Breast epithelium (tissue), 4 donors: ENCODE measurements at places on chromosomes 12 and 14. TPM values are rescaled to one million over a fixed set of nuclear protein-coding genes. Genes with fewer than 3 reads are reported as not detected.

- H3K4me1 ChIP-seq = no peaks in the 10 kb centered on the region
- no peak overlapping the region for H3K4me3 ChIP-seq
- H3K36me3 ChIP-seq = no peaks in the 10 kb centered on the region
- H3K27ac ChIP-seq = no peak overlapping the region
These were observed 16.9 kb upstream of the AICDA start for GRCh38 chr12:8629486-8630033.

- H3K4me1 ChIP-seq = no peaks in the 10 kb centered on the region
- H3K36me3 ChIP-seq = no peaks in the 10 kb centered on the region
These were observed 184.0 kb downstream of the MSRB3 start for GRCh38 chr12:65462484-65462883.

DNA sequence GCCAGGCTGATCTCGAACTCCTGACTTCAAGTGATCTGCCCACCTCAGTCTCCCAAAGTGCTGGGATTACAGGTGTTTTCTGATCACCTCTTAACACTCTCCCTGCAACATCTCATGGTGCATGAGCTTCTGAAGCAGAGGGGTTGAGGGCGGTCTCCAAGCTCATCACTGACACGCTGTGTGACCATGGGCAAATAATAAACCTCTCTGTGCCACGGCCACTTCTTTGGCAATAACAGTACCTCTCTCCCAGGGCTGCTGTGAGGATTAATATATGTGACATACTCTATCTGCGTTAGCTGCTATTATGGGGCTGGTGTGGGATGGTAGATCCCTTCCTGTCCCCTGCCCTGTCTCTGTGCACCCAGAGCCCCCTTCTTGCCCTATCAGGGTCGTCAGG lies 62.9 kb upstream of the LHX5 start:
- DNase-seq = no peak
- no peak overlapping the region for H3K27ac ChIP-seq
- no peaks in the 10 kb centered on the region for H3K4me1 ChIP-seq
- H3K36me3 ChIP-seq = no peaks in the 10 kb centered on the region

- H3K27ac ChIP-seq = no peak overlapping the region
- no peaks in the 10 kb centered on the region for H3K4me1 ChIP-seq
- no peak for DNase-seq
- H3K4me3 ChIP-seq = no peak overlapping the region
These were observed 226.7 kb downstream of the GXYLT1 start for GRCh38 chr12:41917938-41918341.

GRCh38 chr12:77584860-77585259 lies 245.8 kb upstream of the NAV3 start:
- no peaks in the 10 kb centered on the region for H3K36me3 ChIP-seq
- no peak overlapping the region for H3K4me3 ChIP-seq
- H3K27me3 ChIP-seq = no peaks in the 10 kb centered on the region
- H3K27ac ChIP-seq = no peak overlapping the region
- no peaks in the 10 kb centered on the region for H3K4me1 ChIP-seq
- DNase-seq = no peak

DNA sequence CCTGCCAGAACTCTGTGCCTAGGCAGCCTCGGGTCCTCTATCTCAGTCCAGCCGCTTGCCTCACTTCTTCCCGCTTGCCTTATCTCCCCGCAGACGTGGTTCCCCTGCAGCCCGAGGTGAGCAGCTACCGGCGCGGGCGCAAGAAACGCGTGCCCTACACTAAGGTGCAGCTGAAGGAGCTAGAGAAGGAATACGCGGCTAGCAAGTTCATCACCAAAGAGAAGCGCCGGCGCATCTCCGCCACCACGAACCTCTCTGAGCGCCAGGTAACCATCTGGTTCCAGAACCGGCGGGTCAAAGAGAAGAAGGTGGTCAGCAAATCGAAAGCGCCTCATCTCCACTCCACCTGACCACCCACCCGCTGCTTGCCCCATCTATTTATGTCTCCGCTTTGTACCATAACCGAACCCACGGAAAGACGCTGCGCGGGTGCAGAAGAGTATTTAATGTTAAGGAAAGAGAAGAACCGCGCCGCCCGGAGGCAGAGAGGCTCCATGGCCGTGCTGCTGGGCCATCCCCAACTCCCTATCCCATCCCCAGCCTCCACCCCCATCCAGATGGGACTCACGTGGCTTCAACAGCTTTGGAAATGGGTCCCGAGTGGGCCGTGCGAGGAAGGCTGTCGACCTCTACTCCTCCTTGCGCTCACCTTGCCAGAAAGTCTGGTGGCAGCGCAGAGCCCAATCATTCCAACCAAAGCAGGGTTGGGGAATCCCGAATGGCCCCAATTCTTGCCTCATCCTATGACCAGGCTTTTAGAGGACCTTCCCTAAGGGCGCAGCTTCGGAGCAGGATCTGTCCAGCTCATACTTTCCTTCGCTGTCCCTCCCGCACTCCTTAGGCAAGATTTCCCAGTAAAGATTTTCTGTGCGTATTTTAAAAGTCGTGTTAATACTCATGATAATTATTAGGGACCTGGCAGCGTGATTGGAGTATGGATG lies 6.5 kb downstream of the HOXC13 start:
- no peak overlapping the region for H3K4me3 ChIP-seq
- H3K27ac ChIP-seq = no peak overlapping the region
- no peak for DNase-seq
- H3K27me3 ChIP-seq = peaks cover 90% of the 10 kb centered on the region
- no peaks in the 10 kb centered on the region for H3K36me3 ChIP-seq

- H3K4me3 ChIP-seq = peak overlapping the region; percentile 14
- no peaks in the 10 kb centered on the region for H3K27me3 ChIP-seq
- H3K36me3 ChIP-seq = no peaks in the 10 kb centered on the region
These were observed 33.2 kb upstream of the PPP1R13B start for GRCh38 chr14:103880348-103881267.

DNA sequence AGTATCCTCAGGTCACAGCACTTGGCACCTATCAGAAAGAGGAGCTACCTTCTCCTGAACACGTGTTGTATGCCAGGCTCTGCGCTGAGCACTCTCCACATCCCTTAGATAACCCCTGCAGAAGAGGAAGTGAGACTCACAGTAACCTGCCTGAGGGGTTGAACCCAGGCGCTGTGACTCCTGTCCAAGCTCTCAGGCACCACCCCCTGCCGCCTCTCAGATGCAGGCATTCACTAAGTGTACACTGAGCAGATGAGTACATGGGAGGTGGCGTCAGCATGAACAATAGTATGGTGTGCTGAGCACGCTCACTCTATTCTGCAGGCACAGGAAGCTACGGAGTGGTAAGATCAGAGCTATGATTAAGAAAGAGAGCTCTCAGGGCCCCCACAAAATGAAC lies 21.0 kb upstream of the RIC8B start:
- no peaks in the 10 kb centered on the region for H3K27me3 ChIP-seq
- no peak overlapping the region for H3K4me3 ChIP-seq
- no peaks in the 10 kb centered on the region for H3K4me1 ChIP-seq
- no peak for DNase-seq
- no peaks in the 10 kb centered on the region for H3K36me3 ChIP-seq
- no peak overlapping the region for H3K27ac ChIP-seq

- DNase-seq = no peak
- no peak overlapping the region for H3K4me3 ChIP-seq
- no peak overlapping the region for H3K27ac ChIP-seq
- no peaks in the 10 kb centered on the region for H3K27me3 ChIP-seq
These were observed 486.3 kb downstream of the LRIG3 start for GRCh38 chr12:58433959-58434358.

- no peaks in the 10 kb centered on the region for H3K4me1 ChIP-seq
- H3K27ac ChIP-seq = no peak overlapping the region
- no peaks in the 10 kb centered on the region for H3K27me3 ChIP-seq
- H3K4me3 ChIP-seq = no peak overlapping the region
- no peaks in the 10 kb centered on the region for H3K36me3 ChIP-seq
- no peak for DNase-seq
These were observed 249.1 kb upstream of the PPFIA2 start for GRCh38 chr12:82008251-82008650.

DNA sequence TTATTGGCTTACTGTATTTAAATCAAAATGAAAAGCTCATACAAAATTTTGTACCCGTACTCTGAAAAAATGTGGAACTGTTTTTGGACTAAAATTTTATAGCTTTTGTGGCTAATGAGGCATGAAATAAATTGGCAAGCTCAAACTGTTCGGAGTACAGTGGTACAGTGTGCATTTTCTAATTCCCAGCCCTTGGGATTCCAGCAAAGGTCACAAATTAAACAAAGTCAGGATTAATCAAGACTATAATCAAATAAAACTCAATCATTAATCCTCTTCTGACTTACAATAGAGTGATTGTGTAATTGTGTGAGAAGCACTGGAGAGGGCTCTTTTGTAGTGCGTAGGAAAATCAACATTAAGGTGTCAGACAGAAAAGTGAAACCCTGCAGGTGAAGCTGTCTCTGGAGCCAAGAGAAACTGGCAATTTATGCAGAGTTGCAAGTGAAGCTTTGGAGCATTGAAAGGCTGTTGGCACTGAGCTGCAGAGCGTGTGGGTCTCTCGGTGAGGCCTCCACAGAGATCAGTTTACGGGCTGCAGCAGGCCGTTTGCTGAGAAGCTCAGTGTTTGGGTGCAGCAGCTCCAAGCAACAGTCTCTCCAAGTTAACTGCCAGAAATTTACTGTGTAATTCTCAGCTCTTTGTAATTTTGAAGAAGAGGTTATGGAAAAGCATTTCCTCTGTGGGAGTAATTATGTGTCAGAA lies 275.9 kb downstream of the FBXL14 start:
- peak overlapping the region; percentile 22 for H3K27ac ChIP-seq
- no peaks in the 10 kb centered on the region for H3K27me3 ChIP-seq
- peak overlapping the region; percentile 4 for H3K4me3 ChIP-seq
- H3K4me1 ChIP-seq = no peaks in the 10 kb centered on the region

DNA sequence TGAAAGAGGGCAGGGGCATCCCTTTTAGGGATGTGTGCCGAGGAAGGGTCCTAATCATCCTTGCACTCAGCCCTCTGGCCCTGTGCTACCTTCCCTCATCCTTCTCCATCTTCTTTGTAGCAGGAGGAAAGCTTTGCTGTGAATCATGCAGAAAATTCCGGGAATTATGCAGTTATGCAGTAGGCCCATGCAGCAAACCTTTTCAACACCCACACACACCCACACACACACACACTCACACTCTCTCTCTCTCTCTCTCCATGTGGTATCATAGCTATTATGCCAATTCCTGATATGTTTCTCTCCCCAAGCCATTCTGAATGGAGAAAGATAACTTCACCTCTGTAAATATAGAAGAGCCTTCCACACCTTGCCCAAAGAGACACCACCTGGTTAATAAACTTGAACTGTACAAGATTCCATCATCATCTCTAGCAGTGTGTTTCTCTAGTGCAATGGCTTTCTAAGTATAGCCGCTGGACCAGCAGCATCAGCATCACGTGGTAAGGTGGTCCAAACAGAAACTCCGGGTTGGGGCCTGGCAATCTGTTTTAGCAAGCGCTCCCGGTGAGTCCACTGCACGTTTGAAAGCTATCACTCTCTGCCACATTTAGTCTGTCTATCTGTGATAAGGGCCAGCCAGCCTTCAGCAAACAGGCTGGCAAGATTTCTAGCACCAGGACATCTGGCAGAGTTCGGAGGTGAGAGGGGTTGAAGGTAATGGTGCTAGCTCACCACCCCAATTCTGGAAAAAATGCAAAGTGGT lies 57.6 kb downstream of the MDM2 start:
- no peaks in the 10 kb centered on the region for H3K4me1 ChIP-seq
- no peaks in the 10 kb centered on the region for H3K36me3 ChIP-seq
- no peak overlapping the region for H3K27ac ChIP-seq
- no peak overlapping the region for H3K4me3 ChIP-seq
- no peaks in the 10 kb centered on the region for H3K27me3 ChIP-seq
- no peak for DNase-seq

- H3K4me3 ChIP-seq = no peak overlapping the region
- H3K4me1 ChIP-seq = no peaks in the 10 kb centered on the region
- no peaks in the 10 kb centered on the region for H3K36me3 ChIP-seq
These were observed 25.4 kb downstream of the RTRAF start for GRCh38 chr14:52014601-52015267.

DNA sequence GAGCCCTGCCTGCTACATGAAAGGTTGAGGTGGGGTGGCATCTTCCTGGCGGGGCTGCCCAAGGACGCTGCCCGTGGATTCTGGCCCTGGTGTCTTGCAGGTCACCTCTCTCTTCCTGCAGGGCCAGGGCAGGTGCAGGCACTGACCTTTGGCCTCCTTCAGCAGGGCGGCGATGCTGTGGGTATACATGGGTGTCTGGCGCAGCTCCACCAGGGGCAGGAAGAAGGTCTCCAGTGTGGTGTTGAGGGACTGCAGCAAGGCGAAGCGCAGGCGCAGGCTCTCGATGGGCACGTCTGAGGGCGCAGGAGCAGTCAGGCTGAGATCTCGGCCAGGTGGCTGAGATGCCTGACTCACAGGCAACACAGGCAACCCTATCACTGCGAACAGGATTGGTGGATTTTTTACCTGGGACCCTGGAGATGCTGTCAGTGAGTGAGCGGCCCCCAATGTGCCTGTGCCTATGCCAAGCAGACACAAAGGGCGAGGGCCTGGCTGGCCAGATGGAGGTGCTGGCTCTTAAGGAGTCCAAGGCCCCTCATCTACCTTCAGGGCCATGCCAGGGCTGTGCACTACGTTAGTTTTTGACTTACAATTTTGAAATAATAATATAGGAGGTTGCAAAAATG lies 45.7 kb downstream of the TRAFD1 start:
- H3K27ac ChIP-seq = no peak overlapping the region
- H3K36me3 ChIP-seq = peaks cover 5% of the 10 kb centered on the region
- H3K27me3 ChIP-seq = no peaks in the 10 kb centered on the region
- no peaks in the 10 kb centered on the region for H3K4me1 ChIP-seq

- no peak for DNase-seq
- H3K27me3 ChIP-seq = no peaks in the 10 kb centered on the region
- no peak overlapping the region for H3K4me3 ChIP-seq
These were observed 140.1 kb upstream of the HIF1A start for GRCh38 chr14:61555056-61555838.

DNA sequence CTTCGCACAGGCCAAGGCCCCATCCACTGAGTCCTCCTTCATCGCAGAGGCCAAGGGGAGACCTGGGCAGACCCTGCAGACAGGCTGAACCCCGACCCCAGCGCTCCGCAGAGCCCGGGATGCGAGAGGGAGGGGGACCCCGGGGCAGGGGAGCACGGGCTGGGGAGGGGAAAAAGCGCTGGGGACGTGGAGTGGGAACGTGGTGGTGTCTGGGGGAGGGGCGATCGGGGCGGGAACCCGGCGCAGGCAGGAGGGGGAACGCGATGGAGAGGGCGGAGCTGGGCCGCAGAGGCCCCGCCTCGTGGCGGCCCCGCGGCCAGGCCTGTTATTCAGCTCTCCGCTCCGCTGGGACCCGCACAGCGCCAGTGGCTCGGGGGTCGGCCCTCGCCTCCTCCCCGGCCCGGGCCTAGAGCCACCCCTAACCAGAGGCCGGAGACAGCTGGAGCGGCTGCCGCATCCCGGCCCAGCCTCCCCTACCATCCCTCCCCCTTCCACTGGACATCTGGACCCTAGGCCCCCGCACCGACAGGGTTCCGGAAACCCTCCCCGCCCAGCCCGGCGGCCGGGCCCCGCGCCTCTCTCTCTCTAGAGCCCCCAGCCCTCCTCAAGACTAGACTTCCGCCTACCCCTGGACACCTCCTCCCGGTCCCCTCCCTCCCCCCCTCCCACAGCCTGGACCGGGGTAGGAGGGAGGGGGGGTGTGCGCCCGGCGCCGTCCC lies at the start of gene ARHGEF25:
Gene ARHGEF25 (plus strand): TSS at position 328 of the 719 bp plus-strand sequence. CDS start 460 bp downstream, outside the sequence.
- peak within 1 kb of the TSS; percentile 90 for H3K4me3 ChIP-seq
- H3K27ac ChIP-seq = peak within 1 kb of the TSS; percentile 96
- no peaks in the 10 kb centered on the region for H3K36me3 ChIP-seq
- H3K27me3 ChIP-seq = no peaks in the 10 kb centered on the region
- DNase-seq = peak; percentile 56

- DNase-seq = no peak
- H3K27ac ChIP-seq = no peak overlapping the region
- H3K36me3 ChIP-seq = no peaks in the 10 kb centered on the region
- no peak overlapping the region for H3K4me3 ChIP-seq
- H3K27me3 ChIP-seq = no peaks in the 10 kb centered on the region
- no peaks in the 10 kb centered on the region for H3K4me1 ChIP-seq
These were observed 220.5 kb downstream of the BCAT1 start for GRCh38 chr12:24728366-24728765.

Gene TSPAN19
- total RNA-seq = not detected

Gene PTMS
- 101 TPM for total RNA-seq

Gene DIO3
- 1.3 TPM for total RNA-seq

Gene DLK1
- 5.2 TPM for total RNA-seq
